ENCODE measurements at places on chromosomes 4 and X.
A peak's percentile ranks its signal among the peaks of the same experiment; 100 is the strongest.

DNA sequence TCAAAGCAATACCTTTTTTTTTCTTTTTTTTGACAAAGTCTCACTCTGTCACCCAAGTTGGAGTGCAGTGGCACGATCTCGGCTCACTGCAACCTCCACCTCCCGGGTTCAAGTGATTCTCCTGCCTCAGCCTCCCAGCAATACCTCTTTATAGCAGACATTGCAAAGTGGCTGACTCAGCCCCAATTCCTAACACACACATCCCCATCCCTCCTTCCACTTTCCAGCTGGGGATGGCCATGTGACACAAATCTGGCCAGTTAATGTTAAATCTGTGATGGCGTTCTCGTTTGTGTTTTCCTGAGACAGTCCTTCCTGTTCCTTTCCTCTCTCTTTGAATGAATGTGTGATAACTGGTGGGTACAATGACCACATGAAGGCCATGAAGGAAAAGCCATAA is 276.2 kb upstream of the KLF3 start:
- no peak for DNase-seq

DNA sequence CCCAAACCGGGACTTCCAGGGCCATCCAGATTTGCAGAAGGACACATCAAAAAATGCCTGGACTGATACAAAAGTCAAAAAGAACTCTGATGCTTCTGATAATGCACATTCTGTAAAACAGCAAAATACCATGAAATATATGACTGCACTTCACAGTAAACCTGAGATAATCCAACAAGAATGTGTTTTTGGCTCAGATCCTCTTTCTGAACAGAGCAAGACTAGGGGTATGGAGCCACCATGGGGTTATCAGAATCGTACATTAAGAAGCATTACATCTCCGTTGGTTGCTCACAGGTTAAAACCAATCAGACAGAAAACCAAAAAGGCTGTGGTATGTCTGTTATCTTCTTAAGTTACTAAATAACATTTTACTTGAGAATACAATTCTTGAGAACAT is 9.2 kb downstream of the PLK4 start:
- no peak for DNase-seq

GRCh38 chrX:133314281-133314680 is 96.1 kb upstream of the TFDP3 start:
- DNase-seq, result no peak

GRCh38 chrX:63784902-63785707 is at the start of gene ARHGEF9:
Gene ARHGEF9, minus strand, starts transcription at chrX:63785214. Its CDS starts 69 bp downstream, at chrX:63785145.
- DNase-seq, result no peak

DNA sequence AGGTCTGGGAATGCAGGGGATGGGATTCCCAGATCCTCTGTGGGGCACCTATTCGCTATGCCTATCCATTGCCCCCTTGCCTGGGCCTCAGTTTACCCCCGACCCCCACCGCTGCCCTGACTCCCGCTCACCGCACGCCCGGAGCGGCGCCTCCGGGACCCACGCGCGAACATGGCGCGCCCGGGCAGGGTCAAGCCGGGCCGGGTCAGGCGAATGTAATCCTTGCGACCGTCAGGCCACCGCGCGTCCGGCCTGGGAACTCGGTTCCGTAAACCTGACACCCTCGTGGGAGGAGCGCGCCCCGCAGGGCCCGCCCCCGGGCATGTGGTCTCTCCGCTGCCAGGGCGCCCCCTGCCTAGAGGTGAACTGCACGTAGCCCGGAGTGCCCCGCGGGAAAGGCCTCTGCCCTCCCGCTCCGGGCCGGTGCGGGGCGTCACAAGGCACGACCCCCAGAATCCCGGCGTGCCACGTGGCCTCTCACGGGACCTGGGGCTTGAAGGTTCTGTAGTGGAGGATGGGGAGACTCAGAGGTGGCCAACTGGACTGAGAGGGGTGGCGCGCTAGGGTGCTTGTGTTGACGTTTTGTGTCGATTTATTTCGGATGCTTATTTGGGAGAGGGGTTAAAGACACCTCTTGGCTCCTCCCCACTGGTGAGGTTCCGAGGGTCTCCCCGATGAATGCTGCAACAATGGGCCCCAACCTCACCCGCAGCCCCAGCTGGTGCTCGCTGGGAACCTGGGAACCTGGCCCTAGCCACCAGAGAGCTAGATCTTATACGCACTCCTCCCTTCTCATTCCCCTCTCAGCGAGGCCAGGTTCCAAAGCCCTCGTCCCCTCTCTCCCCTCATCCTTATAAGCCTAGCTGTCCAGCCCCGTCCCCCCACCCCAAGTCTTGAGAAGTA is at the start of gene PRICKLE3:
Gene PRICKLE3, minus strand, starts transcription at position 249 of the 903 bp plus-strand sequence. Its CDS starts 76 bp downstream, at position 173.
- DNase-seq, result peak; percentile 56

GRCh38 chr4:23838607-23839006 is 51.2 kb downstream of the PPARGC1A start:
- no peak for DNase-seq

- no peak for DNase-seq
Measured at GRCh38 chr4:48042979-48043461, 26.4 kb downstream of the NIPAL1 start.

- peak; percentile 9 for DNase-seq
Measured at GRCh38 chr4:163681208-163681821, 186.8 kb downstream of the TMA16 start.

DNA sequence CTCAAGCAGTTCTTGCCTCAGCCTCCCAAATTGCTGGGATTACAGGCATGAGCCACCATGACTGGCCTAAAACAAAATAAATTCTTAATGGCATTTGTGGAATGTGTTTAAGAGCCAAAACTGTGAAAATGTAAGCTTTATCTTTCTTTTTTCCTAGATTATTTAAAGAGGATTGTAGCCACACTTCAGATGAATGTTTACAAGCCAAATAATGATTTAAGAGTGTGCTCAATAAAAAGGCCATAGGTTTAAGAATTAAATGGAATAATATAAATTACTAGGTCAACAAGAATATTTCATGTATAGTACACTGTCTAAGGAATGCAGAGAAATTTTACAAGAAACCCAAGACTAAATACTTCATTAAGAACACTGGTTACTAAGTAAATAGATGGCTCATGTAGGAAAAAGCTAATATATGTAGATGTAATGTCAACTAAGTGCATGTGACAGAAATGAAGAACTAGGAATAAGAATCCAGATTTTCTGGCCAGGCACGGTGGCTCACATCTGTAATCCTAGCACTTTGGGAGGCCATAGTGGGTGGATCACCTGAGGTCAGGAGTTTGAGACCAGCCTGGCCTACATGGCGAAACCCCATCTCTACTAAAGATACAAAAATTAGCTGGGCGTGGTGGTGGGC is 21.3 kb upstream of the UGDH start:
- no peak for DNase-seq

- DNase-seq, result no peak
Measured at GRCh38 chr4:94941706-94942105, 184.0 kb downstream of the BMPR1B start.

DNA sequence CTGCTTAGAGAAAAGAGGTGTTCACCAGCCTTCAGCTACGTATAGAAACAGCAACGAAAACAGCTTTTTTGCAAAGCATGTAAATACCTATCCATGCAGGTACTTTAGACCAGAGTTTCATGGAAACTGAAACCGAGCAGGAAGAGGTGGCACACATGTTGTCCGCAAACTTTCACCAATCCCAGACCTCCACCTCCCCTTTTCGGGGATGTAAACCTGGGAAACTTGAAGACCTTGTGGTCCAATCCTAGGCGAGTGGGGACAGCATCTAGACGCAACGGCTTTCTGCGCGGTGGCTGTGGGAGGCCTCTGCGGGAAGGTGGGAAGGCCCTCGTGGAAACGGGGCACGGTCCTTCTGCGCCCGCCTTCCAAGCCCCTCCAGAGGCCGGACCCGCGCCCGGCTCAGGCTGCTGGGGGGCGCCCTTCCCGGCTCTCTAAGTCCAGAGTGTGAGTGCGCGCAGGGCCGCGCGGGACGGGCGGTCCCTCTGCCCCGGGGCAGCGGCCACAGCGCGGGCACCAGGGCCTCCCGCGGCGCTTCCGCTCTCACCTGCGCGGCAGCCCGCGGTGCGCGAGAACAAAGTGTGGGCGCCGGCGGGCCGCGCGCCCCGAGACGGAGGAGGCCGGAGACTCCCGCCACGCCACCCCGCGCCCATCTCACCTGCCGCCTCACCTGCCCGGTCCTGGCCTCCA is 830 bp upstream of the SHROOM2 start:
- DNase-seq, result no peak

- no peak for DNase-seq
Measured at GRCh38 chr4:99248714-99249113, 29.7 kb upstream of the ADH6 start.

GRCh38 chrX:21379991-21380390 is 5.8 kb downstream of the CNKSR2 start:
- DNase-seq, result no peak

DNA sequence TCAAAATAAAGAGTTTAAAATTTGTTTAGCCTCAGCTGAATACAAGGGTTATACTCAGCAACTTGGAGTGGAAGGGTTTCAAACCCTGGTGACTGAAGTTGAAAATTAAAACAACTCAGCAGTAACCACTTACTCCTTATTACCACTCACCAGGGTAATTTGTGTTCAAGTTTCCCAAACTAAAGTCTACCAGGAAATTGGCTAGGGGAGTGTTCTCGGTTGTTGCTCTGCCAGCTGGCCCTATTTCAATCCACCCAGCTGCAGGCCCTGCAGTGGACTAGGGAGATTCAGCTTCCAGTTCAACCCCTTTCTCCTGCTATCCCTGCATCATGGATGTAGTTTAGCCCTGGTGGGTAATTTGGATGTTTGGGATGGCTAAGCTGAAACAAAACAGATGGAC is 37.8 kb upstream of the EXOC1L start:
- DNase-seq, result no peak

GRCh38 chr4:128571747-128572146 is 237.8 kb upstream of the JADE1 start:
- DNase-seq, result no peak

GRCh38 chrX:115058276-115058675 is 40.9 kb upstream of the IL13RA2 start:
- no peak for DNase-seq

GRCh38 chr4:84826681-84827080 is 139.8 kb downstream of the WDFY3 start:
- DNase-seq, result no peak

- no peak for DNase-seq
Measured at GRCh38 chr4:53119680-53120079, 246.2 kb downstream of the SCFD2 start.

- no peak for DNase-seq
Measured at GRCh38 chrX:107576392-107576791, 51.9 kb upstream of the PRPS1 start.

DNA sequence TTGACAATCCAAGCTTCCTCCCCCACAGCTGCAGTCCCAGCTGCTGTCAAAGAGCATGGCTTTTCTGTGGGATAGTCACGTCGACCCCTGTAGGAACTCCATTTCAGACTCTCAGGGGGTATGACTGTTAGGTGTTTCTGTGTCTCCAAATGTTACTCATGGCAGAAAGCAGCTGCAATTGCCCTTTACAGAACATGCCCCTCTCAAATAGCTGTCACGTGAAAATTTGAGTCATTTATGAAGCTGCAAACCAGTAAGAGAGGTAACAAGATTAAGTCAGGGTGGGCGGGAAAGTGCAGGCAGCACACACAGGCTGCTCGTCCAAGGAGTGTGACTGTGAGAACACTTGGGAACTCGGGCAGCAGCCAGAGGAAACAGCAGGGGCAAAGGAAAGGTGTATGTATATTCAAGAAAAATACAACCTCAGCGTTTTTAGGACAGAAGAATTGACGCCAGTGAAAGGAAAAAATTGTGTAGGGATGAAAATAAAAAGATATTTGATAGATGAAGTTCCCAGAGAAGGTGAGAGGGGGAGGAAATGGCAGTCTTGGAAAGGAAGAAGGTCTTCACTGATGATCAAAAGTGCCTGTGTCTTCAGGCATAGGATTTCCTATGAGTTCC is 66.5 kb upstream of the TMEM184C start:
- DNase-seq, result no peak

- DNase-seq, result no peak
Measured at GRCh38 chr4:139833151-139833910, 167.7 kb downstream of the MGST2 start.

DNA sequence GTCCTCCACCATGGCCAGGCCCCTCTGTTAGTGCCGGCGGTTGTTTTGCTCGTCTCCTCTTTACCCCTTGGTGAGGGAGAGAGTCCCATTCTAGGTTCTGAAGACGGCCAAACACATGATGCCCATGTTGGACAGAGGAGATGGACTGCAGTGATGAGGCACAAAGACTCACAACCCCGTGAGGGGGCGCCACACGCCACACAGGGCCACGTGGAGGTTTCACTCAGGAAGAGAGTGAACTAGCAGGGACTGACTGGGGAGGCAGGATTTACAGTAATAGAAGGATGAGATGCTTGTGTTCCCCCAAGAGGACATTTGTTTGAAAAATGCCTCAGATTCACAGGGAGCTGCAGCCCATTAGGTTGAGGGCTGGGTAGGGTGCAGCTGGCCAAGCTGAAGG is 655.3 kb upstream of the FRG1 start:
- DNase-seq, result no peak

- no peak for DNase-seq
Measured at GRCh38 chr4:20538905-20539304, 161.4 kb upstream of the PACRGL start.

- DNase-seq, result no peak
Measured at GRCh38 chr4:140777386-140777785, 21.2 kb upstream of the TBC1D9 start.

- no peak for DNase-seq
Measured at GRCh38 chr4:163554870-163555465, 60.5 kb downstream of the TMA16 start.

- DNase-seq, result no peak
Measured at GRCh38 chr4:7852568-7853185, 87.0 kb downstream of the AFAP1 start.

DNA sequence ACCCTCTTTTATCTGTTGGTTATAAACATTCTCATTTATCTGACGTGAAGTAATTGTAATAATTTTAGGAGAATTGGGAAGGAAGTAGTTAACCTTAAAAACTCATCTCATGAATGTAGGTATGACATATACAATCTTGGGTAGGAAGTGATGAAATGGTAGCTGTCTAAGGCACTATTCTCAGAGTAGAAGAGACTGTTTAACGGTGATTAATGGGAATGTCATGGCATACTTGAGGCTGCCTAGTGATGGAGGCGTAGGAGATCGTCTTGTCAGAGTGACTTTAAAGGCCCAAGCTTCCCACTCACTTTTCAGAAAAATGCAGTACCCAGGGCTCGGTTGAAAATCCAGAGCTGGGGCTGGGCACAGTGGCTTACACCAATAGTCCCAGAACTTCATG is 19.4 kb upstream of the AGA start:
- DNase-seq, result no peak

DNA sequence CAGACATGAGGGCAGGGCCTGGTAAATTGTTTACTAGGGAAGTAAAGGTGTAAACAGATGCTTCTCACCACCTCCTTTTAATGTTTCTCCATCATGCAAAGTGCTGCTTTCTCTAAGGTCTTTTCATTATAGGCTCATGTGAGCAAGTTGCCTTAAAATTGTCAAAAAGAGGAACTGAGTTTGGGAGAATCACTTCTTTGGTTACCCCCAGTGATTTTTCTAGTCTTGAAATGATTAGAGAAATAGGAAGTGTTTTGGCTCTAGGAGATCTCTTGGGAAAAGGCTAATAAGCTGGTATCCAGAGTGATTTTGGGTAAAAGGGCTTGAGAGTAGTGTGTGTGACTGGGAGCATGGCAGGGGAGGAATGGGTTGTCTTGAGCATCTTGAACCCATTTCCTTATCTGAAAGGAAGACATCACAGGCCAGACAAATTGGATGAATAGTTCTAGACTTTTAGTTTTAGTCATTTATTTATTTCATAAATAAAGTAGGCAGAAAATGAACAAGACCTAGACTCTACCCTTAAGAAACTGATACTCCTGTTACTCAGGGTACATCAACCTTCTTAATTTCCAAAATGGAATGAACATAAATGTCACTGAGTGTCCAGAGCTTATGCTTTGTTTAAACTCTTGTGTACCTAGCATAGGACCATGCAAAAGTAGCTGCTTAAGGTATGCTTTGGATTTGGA is 14.2 kb downstream of the GRPR start:
- no peak for DNase-seq
